Testis (tissue), 5 donors: ENCODE measurements at places on chromosomes 5 and 9. TPM values are rescaled to one million over a fixed set of nuclear protein-coding genes. Genes with fewer than 3 reads are reported as not detected.

Gene SLC4A9
- total RNA-seq = 1.2 TPM

Gene DBH
- total RNA-seq = 0.06 TPM

Gene GADD45G
- total RNA-seq = 72.8 TPM

Gene ST8SIA4
- total RNA-seq = 0.39 TPM

Gene HRH2
- 0.47 TPM for total RNA-seq

Gene SV2C
- 0.87 TPM for total RNA-seq

Gene CYLC2
- 20.5 TPM for total RNA-seq

Gene IFNK
- not detected for total RNA-seq

Gene CCL27
- 3.1 TPM for total RNA-seq

Gene ITGA1
- total RNA-seq = 8.1 TPM

Gene SLC6A18
- total RNA-seq = 0.24 TPM

Gene WNK2
- 50.5 TPM for total RNA-seq

Gene SLC27A6
- 36.4 TPM for total RNA-seq

Gene SPINK6
- not detected for total RNA-seq

Gene RMI1
- total RNA-seq = 12.0 TPM

Gene POU4F3
- not detected for total RNA-seq

Gene PRUNE2
- total RNA-seq = 17.2 TPM

Gene ADAM19
- total RNA-seq = 4.9 TPM

Gene SHOC1
- total RNA-seq = 36.8 TPM

Gene ECM2
- 16.8 TPM for total RNA-seq
